Natural killer cell (primary cell): ENCODE measurements at places on chromosomes 3 and 15.

- no peak for DNase-seq
Measured at GRCh38 chr3:158768361-158768787, 33.5 kb upstream of the MFSD1 start.

- DNase-seq, result no peak
Measured at GRCh38 chr3:192844486-192844765, 73.2 kb downstream of the MB21D2 start.

- peak; percentile 28 for DNase-seq
Measured at GRCh38 chr15:70152070-70152480, 54.4 kb upstream of the TLE3 start.

- no peak for DNase-seq
Measured at GRCh38 chr3:79368403-79368802, 399.4 kb downstream of the ROBO1 start.

DNA sequence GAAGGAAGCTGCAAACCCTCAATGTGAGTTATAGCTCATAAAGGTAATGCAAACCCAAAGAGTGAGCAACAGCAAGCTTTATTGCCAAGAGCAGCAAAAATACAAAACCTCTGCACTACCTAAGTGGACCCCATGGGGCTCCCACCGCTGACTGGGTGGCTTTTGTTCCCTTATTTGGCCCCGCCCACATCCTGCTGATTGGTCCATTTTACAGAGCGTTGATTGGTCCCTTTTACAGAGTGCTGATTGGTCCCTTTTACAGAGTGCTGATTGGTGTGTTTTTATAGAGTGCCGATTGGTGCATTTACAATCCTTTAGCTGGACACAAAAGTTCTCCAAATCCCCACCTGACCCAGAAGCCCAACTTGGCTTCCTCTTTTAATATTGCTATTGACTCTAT lies 154.5 kb upstream of the NSMCE3 start:
- DNase-seq, result no peak

- no peak for DNase-seq
Measured at GRCh38 chr3:61454801-61455200, 106.6 kb upstream of the PTPRG start.

DNA sequence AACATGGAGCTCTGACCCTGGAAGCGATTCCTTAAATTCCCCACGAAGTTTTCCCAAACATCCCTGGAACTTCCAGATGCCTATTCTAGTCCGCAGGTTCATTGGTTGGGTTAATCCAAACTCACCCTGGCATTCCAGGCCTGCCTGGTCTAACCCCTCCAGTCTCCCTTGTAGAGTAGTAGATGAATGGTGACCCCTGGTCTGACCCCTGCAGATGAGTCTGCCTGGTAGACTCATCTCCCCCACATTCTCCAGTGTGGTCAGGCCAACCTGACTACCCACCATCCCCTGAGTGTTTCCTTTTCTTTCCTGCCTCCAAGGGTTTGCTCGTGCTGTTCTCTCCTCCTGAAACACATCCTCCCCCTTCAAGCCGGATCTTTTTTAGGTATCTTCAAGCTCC lies 10.8 kb upstream of the HRH1 start:
- DNase-seq, result no peak

GRCh38 chr15:74872702-74873035 lies 496 bp downstream of the SCAMP2 start:
- DNase-seq, result no peak

- no peak for DNase-seq
Measured at GRCh38 chr3:129261894-129262293, 12.5 kb downstream of the COPG1 start.

DNA sequence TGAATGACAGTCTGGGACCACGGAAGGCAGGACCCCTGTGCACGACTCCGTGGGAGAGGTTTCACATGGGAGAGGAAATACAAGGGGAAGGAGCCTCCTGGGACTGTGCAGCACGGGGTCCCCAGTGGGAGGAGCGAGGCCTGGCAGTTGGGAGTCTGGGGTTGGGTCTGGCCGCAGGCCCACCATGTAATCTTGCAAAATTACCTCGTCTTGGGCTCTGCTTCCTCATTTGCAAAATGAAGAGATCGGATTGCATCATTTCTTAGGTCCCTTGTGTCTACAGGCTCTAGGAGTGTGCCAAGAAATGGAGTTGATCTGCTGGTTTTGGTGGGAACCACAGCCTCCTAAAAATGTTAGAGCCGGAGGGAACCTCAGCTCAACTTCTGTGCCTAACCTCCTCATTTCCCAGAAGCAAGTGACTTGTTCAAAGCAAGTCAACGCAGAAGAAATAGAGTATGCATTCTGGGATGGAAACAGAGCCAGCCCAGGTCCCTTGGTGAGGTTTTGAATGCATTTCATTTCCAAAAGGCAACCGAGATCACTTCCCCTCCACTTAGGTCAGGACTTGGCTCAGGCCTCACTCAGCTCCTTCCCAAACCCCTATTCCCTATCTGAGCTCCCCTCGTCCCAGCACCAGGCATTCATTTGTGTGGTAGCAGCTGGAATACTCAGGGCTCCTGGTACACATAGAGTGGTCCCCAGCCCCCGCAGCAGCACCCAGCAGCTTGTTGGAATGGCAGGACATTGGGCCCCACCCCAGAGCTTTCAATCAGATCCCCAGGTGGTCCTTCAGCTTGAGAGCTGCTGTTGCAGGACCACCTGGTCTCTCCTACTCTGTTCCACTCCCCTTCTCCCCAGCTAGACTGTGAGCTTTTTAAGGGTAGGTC lies 267.7 kb downstream of the XXYLT1 start:
- DNase-seq, result no peak
